ENCODE measurements at places on chromosomes 7 and 10. TPM values are rescaled to one million over a fixed set of nuclear protein-coding genes. Genes with fewer than 3 reads are reported as not detected.

HUS1 gene
- total RNA-seq: 24.7 TPM

NUTM2A gene
- 2.3 TPM for total RNA-seq

DEPP1 gene
- total RNA-seq: 6.2 TPM

FUOM gene
- total RNA-seq: 6.5 TPM

SFTPD gene
- 2.1 TPM for total RNA-seq

NPS gene
- not detected for total RNA-seq

PPP1R17 gene
- total RNA-seq: 2.8 TPM

SPDYE5 gene
- not detected for total RNA-seq

LIPM gene
- total RNA-seq: not detected

OGA gene
- total RNA-seq: 314 TPM

CYP3A5 gene
- not detected for total RNA-seq

KIF11 gene
- 12.0 TPM for total RNA-seq

ABCB1 gene
- total RNA-seq: 12.2 TPM

FGFBP3 gene
- total RNA-seq: 21.7 TPM

NPSR1 gene
- 1.8 TPM for total RNA-seq

Data from diencephalon (tissue), 1 donor.